ENCODE measurements at places on chromosomes 3 and 15. TPM values are rescaled to one million over a fixed set of nuclear protein-coding genes. Genes with fewer than 3 reads are reported as not detected.

FETUB gene
- not detected for total RNA-seq

DNA sequence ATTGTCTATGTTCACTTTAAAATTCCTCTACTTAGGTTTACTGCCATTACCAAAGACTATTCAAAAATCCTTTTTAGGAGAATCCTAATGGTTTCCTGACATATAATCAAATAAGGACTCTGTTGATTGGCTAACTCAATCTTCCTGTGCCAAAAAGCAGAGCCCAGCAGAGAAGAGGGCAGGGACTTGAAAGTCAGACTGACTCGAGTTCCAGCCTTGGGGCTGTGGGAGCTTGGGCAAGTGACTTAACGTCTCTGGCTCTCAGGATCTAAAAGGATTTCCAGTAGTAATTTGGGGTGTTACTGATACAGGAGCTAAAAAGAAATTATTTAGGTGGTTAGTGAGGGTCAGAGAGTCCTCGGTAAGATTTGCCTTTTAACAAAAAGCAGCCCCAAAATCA lies 10.9 kb downstream of the CCR5 start:
- DNase-seq, result no peak
- H3K27ac ChIP-seq, result no peak overlapping the region
- peaks cover 3% of the 10 kb centered on the region for H3K4me1 ChIP-seq

KPNA4 gene
- total RNA-seq, result 168 TPM

- no peaks in the 10 kb centered on the region for H3K4me1 ChIP-seq
- no peak for DNase-seq
- peaks cover 36% of the 10 kb centered on the region for H3K36me3 ChIP-seq
- no peak overlapping the region for H3K27ac ChIP-seq
Measured at GRCh38 chr3:196557236-196557635, 11.1 kb downstream of the WDR53 start.

CHRD gene
- total RNA-seq, result 7.1 TPM

- H3K4me3 ChIP-seq, result no peak overlapping the region
- H3K27ac ChIP-seq, result no peak overlapping the region
- H3K36me3 ChIP-seq, result no peaks in the 10 kb centered on the region
- DNase-seq, result no peak
- H3K4me1 ChIP-seq, result no peaks in the 10 kb centered on the region
Measured at GRCh38 chr15:80585544-80586018, 109.5 kb upstream of the ABHD17C start.

DNA sequence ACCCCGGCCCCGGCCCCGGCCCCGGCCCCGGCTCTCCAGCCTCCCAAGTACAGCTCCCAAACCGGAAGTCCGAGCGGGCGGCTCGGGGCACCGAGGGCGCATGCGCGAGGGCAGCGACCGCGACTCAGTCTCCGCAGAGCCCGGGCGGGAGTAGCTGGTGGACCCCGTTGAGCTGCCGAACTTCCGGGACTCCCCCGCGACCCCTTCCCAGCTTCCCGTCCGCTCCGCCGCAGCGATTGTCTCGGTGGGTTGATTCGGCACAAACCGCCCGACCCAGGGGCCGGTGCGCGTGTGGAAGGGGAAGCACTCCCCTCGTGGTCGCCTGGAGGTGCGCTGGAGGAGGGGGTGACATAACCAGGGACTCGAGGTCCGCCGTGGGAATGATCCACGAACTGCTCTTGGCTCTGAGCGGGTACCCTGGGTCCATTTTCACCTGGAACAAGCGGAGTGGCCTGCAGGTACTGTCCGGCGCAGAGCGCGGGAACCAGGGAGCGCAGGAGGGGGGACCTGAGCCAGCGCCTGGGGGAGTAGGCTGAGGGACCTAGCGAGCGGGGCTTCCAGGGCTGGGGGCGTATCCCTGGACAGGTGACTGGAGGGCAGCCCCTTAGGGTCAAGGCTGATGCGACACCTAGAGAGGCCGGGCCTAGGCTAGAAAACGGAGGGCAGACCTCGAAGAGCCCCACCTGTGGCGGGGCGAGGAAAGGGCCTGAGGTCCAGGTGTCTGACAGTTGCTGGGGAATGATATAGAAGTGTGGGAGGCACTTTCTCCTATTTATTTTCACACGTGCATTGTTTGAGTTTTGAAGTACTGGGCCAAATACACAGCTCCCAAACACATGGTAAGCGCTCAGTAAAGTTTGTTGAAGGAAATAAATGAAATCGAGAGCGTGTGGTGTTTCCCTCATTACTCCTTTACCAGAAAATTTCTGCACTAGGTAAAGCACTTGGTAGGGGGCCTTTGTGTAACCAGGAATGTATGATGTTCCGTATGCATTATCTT lies at the start of the genes TUBGCP4 and ZSCAN29:
TSS of gene TUBGCP4 (plus strand) at position 127 of the 1,000 bp plus-strand sequence. CDS start at position 381, 254 bp downstream.
TSS of gene ZSCAN29 (minus strand) at position 69 of the 1,000 bp plus-strand sequence. CDS start 1,130 bp downstream, outside the sequence.
- no peaks in the 10 kb centered on the region for H3K27me3 ChIP-seq
- peak; percentile 87 for DNase-seq
- peak within 1 kb of the TSS; percentile 92 for H3K27ac ChIP-seq

GRCh38 chr15:40379853-40380252 lies 2.7 kb upstream of the KNSTRN start:
- H3K36me3 ChIP-seq, result no peaks in the 10 kb centered on the region
- no peaks in the 10 kb centered on the region for H3K27me3 ChIP-seq
- no peak overlapping the region for H3K4me3 ChIP-seq
- H3K4me1 ChIP-seq, result peaks cover 12% of the 10 kb centered on the region
- DNase-seq, result peak; percentile 66
- H3K27ac ChIP-seq, result peak overlapping the region; percentile 65

GRCh38 chr3:182802413-182803390 lies 9.4 kb downstream of the ATP11B start:
- H3K27ac ChIP-seq, result no peak overlapping the region
- no peaks in the 10 kb centered on the region for H3K36me3 ChIP-seq
- peaks cover 38% of the 10 kb centered on the region for H3K4me1 ChIP-seq
- no peaks in the 10 kb centered on the region for H3K27me3 ChIP-seq

TPRA1 gene
- total RNA-seq, result 18.6 TPM

- H3K27ac ChIP-seq, result no peak overlapping the region
- H3K4me3 ChIP-seq, result no peak overlapping the region
- no peaks in the 10 kb centered on the region for H3K4me1 ChIP-seq
- DNase-seq, result no peak
Measured at GRCh38 chr3:8303466-8303865, 198.2 kb upstream of the LMCD1 start.

- H3K27ac ChIP-seq, result no peak overlapping the region
- H3K36me3 ChIP-seq, result no peaks in the 10 kb centered on the region
- H3K27me3 ChIP-seq, result no peaks in the 10 kb centered on the region
- no peak overlapping the region for H3K4me3 ChIP-seq
- no peak for DNase-seq
Measured at GRCh38 chr3:127182431-127182830, 10.5 kb upstream of the PRR23E start.

GRCh38 chr3:128341659-128342395 lies 124.9 kb downstream of the DNAJB8 start:
- H3K4me1 ChIP-seq, result no peaks in the 10 kb centered on the region
- no peak overlapping the region for H3K27ac ChIP-seq
- H3K4me3 ChIP-seq, result no peak overlapping the region
- no peaks in the 10 kb centered on the region for H3K27me3 ChIP-seq
- H3K36me3 ChIP-seq, result peaks cover 44% of the 10 kb centered on the region

TPRG1 gene
- 1.1 TPM for total RNA-seq

CCR3 gene
- total RNA-seq, result not detected

DNA sequence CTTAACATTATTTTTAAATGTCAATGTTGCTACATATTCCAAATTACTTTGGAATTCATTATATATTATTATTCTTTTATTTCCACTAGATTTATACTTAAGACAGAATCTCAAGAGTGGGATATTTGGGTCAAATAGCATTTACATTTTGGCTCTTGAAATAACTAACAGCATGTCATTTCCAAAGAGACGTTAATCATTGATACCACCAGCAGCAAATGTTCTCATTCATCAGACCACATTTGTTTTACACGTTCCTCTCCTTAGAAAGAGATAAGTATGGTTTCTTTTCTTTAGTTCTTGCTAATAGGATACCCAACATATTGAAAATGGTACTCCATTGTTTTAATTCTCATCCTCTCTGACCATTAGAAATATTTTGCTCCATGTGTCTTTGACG lies 229.8 kb downstream of the LPP start:
- DNase-seq, result no peak
- H3K36me3 ChIP-seq, result no peaks in the 10 kb centered on the region
- peaks cover 19% of the 10 kb centered on the region for H3K4me1 ChIP-seq
- H3K4me3 ChIP-seq, result no peak overlapping the region
- no peak overlapping the region for H3K27ac ChIP-seq
- H3K27me3 ChIP-seq, result no peaks in the 10 kb centered on the region

COL6A5 gene
- total RNA-seq, result not detected

SERPINI1 gene
- 11.8 TPM for total RNA-seq

USP13 gene
- 162 TPM for total RNA-seq

AADACL2 gene
- not detected for total RNA-seq

GRCh38 chr3:132657869-132658747 lies 1.5 kb downstream of the ACAD11 start:
- H3K27me3 ChIP-seq, result no peaks in the 10 kb centered on the region
- DNase-seq, result no peak
- peaks cover under 1% of the 10 kb centered on the region for H3K36me3 ChIP-seq
- peak overlapping the region; percentile 92 for H3K4me3 ChIP-seq

- H3K27me3 ChIP-seq, result no peaks in the 10 kb centered on the region
- no peak for DNase-seq
- H3K36me3 ChIP-seq, result no peaks in the 10 kb centered on the region
Measured at GRCh38 chr3:5517921-5518320, 330.4 kb downstream of the EDEM1 start.

- peaks cover 23% of the 10 kb centered on the region for H3K4me1 ChIP-seq
- peak overlapping the region; percentile 61 for H3K27ac ChIP-seq
- H3K4me3 ChIP-seq, result no peak overlapping the region
Measured at GRCh38 chr3:120567370-120568201, 28.6 kb upstream of the NDUFB4 start.

- DNase-seq, result no peak
- H3K4me1 ChIP-seq, result peaks cover 8% of the 10 kb centered on the region
- peak overlapping the region; percentile 96 for H3K4me3 ChIP-seq
Measured at GRCh38 chr3:158109295-158109803, 540 bp upstream of the RSRC1 start.

CA12 gene
- total RNA-seq, result 0.11 TPM

NAALADL2 gene
- total RNA-seq, result 11.9 TPM

DNA sequence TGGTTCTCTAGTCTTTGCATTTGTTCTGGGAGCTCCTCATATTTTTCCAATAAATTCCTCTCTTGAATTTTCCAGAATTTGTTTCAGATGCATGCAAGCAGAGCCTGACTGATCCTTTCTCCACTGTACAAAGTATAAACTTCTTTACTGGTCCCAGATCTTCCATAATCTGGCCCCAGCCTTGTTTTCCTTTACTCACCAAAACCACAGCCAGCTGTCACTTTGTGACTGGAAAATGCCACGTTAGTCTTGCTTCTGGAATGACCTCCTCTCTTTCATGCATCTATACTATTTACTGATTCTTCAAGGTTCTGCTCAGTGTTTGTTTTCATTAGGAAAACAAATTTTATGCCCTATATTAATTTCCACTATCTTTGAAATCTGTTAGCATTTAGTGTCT lies 60.4 kb upstream of the SPPL2A start:
- no peak overlapping the region for H3K27ac ChIP-seq
- no peak for DNase-seq
- H3K4me3 ChIP-seq, result no peak overlapping the region
- H3K36me3 ChIP-seq, result no peaks in the 10 kb centered on the region
- no peaks in the 10 kb centered on the region for H3K4me1 ChIP-seq
- H3K27me3 ChIP-seq, result no peaks in the 10 kb centered on the region

DNA sequence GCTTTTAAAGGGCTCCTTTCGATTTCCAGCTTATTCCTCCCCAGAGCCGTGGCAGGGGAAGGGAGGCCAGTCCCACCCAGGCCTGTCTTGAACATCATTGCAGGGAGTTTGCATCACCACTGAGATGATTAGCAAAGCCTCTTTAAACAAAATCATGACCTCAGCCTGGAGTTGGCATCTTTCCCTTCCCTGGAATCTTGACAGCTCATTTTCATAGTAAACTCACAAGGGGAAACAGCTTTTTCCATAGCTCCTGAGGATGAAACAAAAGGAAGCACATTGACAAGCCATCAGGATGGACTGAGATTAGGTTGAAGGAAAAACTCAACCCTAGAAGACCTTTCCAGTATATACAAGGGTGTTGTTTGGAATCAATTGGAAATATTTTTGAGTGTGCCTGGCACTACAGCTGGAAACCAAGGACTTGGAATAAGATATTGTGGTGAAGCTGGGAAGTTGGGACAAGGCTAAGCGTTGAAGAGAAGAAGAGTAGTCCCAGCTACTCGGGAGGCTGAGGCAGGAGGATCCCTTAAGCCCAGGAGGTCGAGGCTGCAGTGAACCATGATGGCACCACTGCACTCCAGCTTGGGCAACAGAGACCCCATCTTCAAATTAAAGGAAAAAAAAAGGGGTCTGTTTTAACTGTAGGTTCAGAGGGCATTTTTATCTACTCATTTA lies 3.1 kb upstream of the LARP6 start:
- DNase-seq, result peak; percentile 91
- no peak overlapping the region for H3K27ac ChIP-seq
- peaks cover 21% of the 10 kb centered on the region for H3K4me1 ChIP-seq

DNA sequence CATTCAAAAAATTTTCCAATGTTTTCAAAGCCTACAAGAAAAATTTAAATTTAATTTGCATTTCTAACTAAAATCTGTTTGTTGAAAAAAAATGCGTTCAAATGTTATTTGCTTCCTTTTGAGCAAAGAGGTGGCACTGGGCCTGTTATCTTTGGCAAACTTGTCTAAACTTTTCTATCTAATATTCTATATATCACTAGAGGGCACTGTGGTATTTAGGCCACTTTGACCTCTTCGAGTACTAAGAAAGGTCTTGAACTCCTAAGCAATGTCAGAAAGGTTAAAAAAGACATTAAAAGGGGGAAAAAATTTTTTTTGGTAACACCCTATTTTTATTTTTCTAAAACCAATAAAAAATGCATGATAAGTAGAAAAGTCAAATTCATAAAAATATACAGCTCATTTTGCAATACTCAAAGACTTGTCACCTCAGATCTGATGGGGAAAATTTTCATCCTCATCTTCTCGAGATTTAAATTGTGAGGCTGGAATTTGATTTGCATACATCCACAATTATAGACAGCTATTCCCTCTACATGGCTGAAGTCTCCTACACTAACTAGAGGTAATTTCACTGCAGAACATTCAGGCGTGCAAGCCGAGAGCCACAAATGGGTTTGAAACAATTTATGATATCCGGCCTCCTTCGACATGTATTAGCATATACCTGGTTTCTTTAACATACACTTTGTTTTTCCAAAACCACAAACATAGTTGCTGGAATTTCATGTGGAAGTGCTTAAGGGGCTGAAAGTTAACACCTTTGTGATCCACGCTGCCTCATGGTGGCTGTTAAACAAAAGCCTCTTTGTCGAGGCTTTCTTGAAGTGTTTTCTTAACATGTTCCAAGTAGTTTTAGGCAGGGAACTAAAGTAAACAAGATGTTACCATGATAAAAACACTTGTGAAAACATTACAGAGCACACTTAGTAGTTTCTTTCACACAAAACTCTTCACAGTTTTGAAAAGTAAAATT lies 576.4 kb downstream of the FOXP1 start:
- no peaks in the 10 kb centered on the region for H3K27me3 ChIP-seq
- no peaks in the 10 kb centered on the region for H3K36me3 ChIP-seq
- no peak for DNase-seq
- no peak overlapping the region for H3K4me3 ChIP-seq
- peaks cover 55% of the 10 kb centered on the region for H3K4me1 ChIP-seq
